ENCODE measurements at places on chromosomes 16 and 17.
A peak's percentile ranks its signal among the peaks of the same experiment; 100 is the strongest.

GRCh38 chr16:85327731-85328675 is 215.7 kb upstream of the CIBAR2 start:
- DNase-seq, result no peak

- DNase-seq, result no peak
Measured at GRCh38 chr17:81517009-81517338, 4.4 kb upstream of the ACTG1 start.

- DNase-seq, result peak; percentile 59
Measured at GRCh38 chr17:73998653-73999645, 204.5 kb upstream of the RPL38 start.

GRCh38 chr17:57282296-57282695 is 26.0 kb downstream of the MSI2 start:
- DNase-seq, result no peak

DNA sequence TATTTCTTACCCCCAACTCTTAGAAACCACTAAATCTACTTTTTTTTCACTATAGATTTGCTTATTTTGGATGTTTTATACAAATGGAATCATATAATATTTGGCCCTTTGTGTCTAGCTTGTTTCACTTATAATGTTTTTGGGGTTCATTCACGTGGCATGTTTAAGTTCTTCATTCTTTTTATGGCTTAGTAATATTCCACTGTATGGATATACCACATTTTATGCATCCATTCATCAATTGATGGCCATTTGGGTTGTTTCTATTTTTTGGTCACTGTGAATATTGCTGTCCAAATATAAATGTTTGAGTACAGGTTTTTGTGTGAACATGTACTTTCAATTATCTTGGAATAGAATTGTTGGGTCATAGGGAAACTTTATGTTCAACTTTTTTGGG is 9.2 kb upstream of the NOS2 start:
- no peak for DNase-seq

- peak; percentile 40 for DNase-seq
Measured at GRCh38 chr17:79612468-79613194, 1.8 kb upstream of the RBFOX3 start.

DNA sequence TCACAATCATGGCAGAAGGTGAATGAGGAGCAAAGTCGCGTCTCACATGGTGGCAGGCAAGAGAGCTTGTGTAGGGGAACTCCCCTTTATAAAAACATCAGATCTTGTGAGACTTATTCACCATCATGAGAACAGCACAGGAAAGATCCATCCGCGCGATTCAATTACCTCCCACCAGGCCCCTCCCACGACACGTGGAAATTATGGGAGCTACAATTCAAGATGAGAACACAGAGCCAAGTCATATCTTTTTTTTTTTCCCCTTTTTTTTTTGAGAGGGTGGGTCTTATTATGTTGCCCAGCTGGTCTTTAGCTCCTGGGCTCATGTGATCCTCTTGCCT is 60.0 kb downstream of the RPTOR start:
- DNase-seq, result no peak

- no peak for DNase-seq
Measured at GRCh38 chr17:78857266-78857665, 16.7 kb upstream of the USP36 start.

GRCh38 chr16:66399031-66399430 is 28.1 kb upstream of the BEAN1 start:
- DNase-seq, result no peak

DNA sequence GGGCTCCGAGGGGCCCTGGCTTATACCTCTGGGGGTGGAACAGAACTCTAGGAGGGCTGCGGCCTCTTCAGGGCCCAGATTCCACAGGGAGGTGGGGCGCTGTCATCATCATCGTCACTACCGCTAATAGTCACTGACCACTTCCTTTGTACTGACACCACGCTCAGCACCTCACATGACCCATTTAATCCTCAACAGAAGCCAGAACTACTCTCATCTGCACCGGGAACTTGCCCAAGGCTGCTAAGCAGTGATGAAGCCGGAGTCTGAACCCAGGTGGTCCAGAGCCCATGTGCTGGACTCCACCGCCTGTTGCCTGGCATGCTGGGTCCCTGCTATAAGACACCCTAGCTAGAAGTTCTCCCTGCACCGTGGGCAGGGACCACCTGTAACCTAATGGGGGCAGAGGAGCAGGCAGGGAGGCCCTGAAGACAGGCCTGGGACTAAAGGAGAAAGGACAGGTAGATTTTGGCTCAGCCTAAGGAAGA is 12.0 kb downstream of the UNC13D start:
- DNase-seq, result peak; percentile 66

DNA sequence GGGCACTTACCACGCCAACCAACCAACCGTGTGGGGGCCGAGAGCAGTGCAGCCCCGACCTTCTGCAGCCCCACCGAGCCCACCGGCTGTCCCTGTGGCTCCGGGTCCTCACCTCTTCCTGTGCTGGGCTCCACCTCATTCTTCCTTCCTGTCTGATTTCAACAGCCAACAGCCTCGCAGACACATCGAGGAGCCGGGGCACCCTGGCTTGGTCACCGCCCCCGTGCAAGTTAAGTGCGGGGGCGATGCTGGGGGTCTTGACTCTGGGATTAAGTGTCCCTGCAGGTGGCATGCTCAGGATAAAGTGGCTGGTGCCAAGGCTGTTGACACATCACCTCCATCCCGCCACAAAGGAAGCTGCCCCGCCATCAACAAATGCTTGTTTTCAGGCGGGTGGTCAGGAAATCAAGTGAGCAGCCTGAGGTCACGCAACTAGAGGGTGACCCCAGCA is at the start of gene NLRC3:
TSS of gene NLRC3 (minus strand) at position 102 of the 451 bp plus-strand sequence. CDS start 12,367 bp downstream, outside the sequence.
- peak; percentile 72 for DNase-seq

DNA sequence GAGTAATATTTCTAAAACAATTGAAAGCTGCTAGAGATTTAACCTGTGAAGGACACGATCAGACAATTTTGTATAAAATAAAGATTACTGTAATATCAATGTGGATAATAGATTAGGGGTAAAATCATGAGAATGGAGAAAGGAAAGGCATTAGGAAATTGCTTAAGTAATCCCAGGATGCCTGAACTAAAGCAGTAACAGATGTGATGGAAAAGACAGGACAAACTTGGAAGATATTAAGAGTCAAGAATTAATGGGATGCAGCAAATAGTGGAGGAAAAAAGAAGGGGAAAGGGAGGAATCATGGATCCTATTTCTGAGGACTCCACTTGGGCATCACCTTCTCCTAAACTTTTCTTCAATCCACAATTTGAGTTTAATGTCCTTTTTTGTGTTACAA is 437.1 kb upstream of the PMFBP1 start:
- DNase-seq, result no peak

DNA sequence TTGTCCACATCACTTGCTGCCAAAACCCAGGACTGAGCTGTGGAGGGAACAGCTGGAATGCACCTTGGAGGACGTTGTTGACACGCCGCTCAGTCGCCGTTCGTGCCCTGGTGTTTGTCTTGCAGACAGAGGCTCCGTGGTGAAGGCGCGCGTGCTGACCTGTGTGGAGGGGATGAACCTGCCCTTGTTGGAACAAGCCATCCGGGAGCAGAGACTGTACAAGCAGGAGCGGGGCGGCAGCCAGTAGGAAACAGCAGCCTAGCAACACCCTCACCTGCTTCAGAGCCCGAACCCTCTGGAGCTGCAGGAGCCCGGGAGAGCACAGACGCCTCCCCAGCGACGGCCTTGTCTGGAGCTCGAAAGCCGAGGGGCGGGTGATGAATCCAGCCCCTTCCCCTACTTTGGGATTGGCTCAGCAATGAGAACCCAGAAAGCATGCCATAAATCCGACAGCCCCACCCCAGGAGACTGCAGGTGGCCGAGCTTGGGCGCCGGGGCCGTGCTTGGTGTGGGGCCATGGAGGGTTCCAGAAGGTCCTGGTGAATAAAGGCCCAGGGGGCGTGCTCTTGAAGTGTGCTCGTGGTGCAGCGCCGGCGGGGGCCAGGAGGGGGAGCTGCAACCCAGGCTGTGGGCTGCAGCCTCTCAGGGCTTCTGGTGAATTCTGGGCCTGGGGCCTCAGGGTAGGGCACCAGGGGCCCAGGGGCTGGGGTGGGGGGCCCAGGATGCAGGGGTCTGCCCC is 470 bp upstream of the CDK3 start:
- DNase-seq, result peak; percentile 53

GRCh38 chr16:26827386-26827785 is 239.3 kb upstream of the C16orf82 start:
- no peak for DNase-seq

DNA sequence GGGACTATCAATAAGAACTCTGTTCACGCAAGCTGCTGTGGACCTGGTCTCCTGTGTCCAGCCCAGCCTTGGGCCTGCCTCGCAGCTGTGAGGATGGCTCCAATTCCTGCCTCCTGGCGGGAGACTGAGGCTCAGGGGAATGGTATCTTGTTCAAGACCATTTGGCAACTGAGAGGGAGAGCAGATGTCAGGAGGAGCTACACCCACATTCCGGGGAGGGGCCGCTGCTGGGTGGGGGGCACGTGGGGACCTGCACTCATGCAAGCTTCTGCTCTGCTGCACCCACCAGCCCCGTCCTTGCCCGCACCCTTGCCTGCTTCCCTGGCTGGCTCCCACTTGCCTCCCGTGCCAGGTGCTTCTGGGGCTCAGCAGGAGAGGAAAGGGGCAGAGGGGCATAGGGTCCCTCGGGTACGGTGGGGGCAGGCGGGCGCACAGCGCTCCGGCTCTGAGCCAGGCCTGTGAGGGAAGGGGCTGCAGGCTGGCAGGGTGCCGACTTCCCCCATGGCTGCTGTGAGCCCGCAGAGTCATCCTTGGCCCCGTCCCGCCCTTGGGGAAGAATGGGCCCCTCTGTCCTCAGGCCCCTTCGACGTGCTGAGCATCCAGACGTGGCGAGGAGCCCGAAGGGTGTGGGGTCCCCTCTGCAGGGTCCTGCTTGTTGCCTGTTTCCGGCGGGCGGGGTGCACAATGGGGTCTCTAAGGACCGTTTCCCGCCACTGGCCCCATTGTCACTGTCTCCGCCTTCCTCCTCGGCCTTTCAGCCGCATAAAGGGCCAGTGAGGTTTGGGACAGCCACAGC is 2.7 kb downstream of the METRN start:
- no peak for DNase-seq

GRCh38 chr16:26491101-26491670 is 575.5 kb upstream of the C16orf82 start:
- no peak for DNase-seq

DNA sequence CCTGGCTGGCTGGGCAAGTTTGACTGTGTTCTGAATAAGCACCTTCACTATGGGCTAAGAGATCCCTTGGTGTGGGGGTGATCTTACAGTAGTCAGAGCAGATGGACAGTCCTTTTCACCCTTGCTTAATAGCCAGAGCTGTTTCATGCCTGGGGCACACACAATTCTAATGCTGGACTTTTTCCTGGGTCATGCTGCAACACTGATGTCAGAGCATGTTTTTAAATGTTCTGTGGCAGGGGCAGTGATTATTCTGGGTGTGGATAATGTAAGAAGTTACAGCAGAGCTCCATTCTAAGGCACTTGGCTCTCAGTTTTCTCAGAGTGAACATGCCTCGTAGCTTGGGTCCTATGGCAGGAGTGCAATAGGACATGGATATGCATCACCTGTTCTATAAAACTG is 4.0 kb upstream of the CD68 start:
- DNase-seq, result no peak

GRCh38 chr17:81461607-81462500 is 50.7 kb downstream of the ACTG1 start:
- no peak for DNase-seq

DNA sequence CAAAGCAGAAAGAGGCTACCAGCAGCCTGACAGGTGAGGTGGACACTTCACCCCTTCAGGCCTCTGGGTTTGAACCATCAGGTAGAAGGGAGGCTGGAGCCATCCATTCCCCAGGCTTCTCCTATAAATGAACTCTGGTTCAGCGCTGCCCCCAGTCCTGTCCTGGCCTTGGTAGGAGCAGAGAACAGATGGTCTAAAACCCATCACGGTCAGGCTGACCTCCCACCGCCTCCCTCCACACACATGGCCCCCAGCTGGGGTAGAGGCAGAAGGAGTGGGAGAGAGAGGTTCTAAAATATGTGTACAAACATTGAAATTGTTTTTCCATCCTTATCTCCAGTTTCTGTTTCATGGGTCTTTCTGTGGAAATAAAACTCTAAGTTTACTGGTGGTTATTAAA is 59.7 kb upstream of the DNAJA2 start:
- DNase-seq, result no peak

DNA sequence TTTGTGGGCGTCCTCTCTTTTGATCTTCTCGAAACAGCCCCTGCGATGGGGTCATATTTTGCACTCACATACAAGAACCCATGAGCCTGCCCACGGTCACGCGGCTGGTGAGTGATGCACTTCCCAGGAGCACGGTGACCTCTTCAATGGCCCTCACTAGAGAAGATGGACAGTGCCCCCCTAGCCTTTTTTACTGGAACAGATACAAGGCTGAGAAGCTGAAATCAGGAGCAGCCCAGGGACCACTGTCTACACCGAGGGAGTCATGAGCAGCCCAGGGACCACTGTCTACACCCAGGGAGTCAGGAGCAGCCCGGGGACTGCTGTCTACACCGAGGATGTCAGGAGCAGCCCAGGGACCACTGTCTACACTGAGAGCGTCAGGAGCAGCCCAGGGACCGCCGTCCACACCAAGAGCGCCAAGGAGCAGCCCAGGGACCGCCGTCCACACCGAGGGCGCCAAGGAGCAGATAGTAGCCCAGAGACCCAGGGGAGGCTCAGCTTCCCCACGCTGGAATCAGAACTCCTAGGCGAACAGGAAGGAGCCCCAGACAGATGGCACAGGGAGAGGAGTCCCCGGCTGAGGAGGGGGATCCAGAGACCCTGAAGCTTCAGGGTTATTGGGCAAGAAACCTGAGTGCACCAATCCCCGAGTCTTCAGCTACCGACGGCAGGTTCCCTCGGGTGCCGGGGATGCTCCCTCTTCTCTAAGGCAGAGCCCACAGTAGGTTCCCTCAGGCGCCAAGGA is 23.7 kb downstream of the ACSF3 start:
- DNase-seq, result no peak

DNA sequence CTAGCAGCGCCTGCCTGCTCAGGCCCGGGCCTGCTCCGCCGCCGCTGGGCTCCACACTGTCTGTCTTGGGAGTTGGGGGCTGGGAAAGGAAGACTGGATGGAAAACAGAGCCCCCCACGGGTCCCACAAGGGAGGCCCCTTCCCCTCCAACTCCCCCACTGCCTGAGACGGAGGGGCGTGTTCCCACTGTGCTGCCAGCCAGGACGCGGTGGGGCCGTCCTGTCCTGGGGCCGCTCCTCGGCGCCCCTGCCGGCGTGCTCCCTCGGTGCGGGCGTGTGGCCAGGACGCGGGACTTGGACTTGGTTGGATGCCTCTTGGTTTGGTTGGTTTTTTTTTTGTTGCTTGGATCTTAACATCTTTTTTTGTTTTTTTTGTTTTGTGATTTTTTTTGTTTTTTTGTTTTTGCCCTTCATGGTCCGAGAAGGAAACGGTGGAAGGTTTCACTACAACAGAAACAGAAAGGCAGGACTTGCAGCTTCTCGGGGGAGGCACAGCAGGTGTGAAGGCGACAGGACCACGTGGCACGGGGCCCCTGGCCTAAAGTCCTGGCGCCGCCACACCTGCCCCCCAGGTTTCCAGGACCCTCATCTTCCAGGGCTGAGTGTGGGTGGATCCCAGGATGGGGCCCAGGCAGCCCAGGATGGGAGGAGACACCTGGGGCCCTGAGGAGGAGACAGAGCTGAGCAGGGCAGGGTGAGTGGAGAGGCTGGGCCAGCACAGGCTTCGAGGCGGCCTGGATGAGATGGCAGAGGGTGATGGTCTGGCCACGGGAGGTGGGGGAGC is 16.0 kb downstream of the ENGASE start:
- no peak for DNase-seq
